NCI-H510A (cell line): ENCODE measurements at places on chromosomes 11 and 22.

DNA sequence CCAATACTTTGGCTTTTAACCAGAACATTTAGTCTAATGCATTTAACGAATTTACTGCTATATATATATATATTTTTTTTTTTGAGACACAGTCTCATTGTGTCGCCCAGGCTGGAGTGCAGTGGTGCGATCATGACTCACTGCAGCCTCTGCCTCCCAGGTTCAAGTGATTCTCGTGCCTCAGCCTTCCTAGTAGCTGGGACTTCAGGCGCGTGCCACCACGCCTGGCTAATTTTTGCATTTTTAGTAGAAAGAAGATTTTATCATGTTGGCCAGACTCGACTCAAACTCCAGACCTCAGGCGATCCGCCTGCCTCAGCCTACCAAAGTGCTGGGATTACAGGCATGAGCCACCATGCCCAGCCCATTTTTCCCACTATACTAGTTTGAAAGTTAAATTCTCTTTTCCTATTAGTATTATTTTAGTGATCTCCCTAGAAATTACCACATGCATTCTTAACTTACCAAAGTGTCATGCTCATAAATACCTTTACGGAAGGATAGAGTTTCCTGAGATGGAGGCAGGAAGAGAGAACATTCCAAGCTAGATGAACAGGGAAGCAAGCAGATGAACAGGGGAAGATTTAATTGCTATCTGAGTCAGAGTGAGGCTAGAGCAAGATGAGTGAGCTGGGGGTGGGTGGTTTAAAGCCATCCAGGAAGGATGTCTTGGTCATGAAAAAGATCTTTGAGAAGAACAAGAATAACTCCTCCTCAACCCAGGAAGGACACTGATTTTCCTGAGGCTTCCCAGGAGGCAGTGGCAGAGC lies 4.4 kb upstream of the PGAP2 start:
- no peak for DNase-seq

DNA sequence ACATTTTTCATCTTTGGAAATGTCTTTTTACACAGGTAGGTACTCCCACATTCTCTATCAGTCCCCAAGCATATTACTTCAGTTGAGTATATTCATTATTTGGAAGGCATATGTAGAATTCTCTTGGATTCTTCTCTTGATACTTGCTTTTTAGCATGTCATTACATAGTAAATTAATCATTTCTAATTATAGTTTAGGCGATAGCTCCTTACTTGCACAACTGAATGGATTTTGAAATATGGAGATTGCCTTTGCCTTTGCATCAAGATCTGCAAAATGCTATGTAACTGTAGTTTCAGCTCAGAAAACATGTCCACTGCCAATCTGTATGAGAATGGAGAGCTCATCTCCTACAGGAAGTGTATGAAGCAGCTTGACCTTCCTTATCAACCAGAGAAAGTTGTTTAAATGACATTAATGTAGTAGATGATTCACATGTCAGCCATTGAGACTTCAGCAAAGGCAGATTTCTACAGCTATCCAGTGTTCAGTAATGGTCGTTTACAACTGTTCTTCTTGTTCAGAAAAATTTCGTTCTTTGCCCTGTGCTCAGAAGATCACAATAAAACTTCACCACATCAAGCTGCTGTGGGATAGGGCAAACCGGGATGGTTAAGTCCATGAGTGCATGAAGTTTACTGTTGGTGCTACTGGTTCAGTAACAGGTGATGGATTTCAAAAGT lies 61.6 kb downstream of the PPP6R3 start:
- DNase-seq: no peak

DNA sequence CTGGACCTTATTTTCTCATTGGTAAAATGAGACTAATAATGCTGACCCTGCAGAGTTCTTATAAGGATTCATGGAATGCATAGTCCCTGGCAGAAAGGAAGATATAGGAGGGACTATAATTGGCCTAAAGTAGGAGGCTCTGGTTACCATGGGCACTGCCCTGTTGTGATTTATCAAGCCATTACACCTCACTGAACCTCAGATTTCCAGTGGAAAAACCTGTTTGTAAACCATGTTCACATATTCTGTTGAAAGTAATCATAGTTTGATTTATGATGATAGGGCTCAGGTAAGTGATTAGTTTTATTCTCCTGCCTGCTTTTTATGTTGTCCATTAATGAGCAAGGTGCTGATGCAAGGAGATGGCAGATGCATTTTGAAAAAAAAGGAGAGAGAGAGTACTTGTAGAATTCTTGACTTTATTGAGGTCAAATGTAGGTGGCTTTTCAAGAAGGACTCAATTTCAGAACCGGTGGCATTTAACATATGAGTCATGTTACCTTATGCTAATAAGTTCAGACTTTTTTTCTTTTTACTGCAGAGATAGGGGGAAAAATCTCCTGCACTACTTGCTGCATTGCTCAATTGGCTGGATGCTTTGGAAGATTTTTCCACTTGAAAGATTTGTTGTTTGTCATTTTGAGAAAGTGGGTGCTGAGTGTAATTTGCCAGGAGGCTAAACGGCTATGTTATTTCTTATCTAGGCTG lies 14.6 kb downstream of the NF2 start:
- no peak for DNase-seq

- no peak for DNase-seq
Observed at GRCh38 chr11:10351765-10352641, 47.1 kb downstream of the ADM start.

- DNase-seq: no peak
Observed at GRCh38 chr11:46112961-46113607, 8.2 kb downstream of the PHF21A start.

- no peak for DNase-seq
Observed at GRCh38 chr11:121469910-121470309, 17.1 kb upstream of the SORL1-AS1 start.

GRCh38 chr11:72413914-72414628 lies 20.3 kb downstream of the CLPB start:
- peak; percentile 73 for DNase-seq

DNA sequence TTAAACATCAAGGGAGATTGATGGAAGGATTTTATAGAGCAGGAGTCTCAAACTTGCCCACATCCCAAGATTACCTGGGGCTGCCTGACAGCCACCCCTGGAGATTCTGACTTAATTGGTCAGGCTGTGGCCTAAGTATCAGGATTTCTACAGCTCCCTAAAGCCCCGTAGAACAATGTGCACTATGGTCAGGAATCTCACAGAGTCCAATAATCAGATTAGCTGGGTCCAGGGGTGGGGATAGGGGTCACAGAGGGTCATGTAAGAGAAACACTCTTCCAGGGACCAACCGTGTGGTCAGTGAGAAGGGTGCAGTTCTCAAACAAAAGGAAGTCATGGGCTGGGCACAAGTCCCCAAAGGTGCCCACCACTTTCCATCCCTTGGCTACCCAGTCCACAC lies 20.5 kb upstream of the FBLN1 start:
- DNase-seq: no peak

- DNase-seq: no peak
Observed at GRCh38 chr22:30245985-30246813, at the start of gene LIF. Gene LIF, minus strand, starts transcription at chr22:30246759. Its CDS starts 64 bp downstream, at chr22:30246695.

DNA sequence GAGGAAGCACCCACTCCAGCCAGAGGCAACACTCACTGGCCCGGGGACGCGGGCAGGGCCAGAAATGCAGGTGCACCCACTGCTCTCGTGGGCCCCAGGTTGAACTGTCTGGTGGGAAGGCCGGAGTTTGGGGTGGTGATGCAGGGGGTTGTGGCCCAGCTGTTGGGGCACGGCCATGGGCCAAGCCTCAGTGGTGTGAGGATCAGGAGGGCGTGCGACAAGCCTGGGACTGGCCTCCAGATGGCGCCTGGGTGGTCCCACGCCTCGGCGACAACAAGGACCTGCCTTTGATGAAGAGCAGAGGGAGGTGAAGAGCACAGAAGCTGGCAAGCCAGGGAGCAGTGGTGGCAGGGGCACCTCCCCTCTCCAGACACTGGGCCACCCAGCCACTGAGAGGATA lies 240.8 kb downstream of the BRD1 start:
- DNase-seq: no peak

- DNase-seq: no peak
Observed at GRCh38 chr11:67048515-67049130, 8.0 kb upstream of the RHOD start.

GRCh38 chr11:128599729-128600128 lies 12.4 kb upstream of the ETS1 start:
- no peak for DNase-seq

GRCh38 chr22:38148245-38148644 lies 33.4 kb downstream of the PLA2G6 start:
- DNase-seq: no peak

- DNase-seq: no peak
Observed at GRCh38 chr22:44625981-44626687, 75.9 kb upstream of the PRR5 start.

DNA sequence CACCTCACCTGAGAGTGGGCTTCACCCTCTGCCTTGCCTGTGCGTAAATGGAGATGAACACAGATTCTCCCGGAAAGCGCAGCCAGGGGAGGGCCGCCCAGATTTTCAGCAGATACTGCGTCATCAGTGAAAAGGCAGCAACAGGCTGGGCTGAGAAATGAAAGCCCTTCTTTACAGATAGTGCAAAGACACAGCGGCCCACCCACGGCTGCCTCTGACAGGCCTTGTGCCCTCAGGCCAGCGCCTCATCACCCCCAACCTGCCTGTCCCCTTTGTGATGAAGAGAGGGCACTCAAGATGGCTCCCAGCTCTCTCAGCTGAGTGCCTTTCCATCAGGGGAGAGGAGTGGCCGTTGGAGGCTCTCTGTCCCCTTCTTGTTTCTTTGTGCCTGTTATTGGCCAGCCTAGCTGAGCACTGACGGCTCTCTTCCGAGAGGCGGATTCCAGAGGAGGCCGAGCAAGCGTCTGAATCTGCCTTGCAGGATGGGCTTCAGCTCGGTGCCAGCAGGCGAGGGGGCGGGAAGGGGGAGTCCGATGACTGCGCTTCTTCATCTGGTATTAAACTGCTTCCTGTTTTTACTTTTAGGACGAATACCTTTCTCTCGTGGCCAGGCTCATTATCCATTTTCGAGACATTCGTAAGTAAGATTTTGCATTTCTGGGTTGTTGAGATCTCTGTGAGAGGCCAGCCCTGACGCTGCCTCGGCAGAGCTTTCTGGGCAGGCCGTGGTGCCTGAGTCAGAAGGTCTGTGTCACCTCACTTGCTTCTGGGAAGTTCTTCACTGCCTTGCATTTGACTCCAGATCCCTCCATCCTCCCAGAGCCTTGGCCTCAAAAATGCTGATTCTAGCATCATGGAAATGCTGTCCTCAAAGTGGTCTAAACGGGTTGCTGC lies 43.7 kb downstream of the MED15 start:
- DNase-seq: no peak

DNA sequence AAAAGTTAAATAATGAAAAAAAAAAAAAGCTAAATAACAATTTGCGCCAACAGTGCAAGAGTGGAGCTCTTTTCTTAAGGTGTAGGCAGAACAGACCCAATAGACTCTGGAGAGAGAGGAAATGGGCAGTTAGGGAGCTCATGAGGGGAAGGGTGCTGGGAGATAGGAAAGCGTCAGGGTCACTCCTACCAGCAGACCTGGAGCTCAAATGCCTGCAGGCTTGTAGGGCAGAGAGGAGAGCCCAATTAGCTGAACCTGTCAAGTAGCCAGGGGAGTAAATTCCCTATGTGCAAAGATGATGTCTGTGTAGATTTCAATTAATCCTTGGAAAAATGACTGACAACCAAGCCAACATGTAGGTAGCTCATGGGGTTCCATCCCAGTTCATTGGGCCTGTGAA lies 73.0 kb downstream of the RAB30 start:
- no peak for DNase-seq

- no peak for DNase-seq
Observed at GRCh38 chr11:128709402-128709801, 15.5 kb downstream of the FLI1 start.

DNA sequence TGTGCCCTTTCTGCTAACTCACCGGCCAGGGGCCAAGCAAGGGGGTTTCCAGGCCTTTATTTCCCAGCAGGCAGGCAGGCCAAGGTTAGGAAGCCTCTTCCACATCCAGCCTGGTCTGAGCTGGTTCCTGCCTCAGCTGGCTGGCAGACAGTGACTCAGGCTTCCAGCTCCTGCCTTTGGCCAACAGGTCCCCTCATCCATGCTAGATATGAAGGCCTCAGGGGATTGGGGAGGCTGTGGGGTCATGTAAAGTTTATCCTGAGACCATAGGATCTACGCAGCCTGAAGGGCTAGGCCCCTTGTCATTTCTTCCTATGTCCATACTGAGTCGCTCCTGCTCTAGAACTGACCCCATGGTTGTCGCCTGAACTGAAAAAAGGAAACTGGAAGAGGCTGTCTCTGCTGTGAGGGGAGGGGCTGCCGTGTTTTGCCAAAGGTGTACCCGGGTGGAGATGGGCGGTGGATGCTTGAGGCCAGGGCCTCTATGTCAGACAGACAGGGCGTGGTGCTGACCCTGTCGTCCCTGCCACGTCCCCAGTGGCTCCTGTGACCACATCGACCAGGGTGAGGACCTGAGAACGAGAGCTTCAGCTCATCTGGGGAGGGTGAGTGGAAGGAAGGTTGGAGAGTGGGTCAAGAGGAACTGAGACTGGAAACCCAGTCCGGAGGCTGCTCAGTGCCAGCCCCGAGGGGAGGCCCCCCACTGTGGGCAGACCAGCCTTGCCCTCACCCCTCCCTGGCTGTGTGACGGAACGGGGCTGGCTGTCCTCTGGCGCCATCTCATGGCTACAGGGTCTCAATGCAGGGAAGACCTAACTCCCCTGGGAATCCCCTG lies 17.0 kb downstream of the P2RY6 start:
- DNase-seq: peak; percentile 45

- DNase-seq: no peak
Observed at GRCh38 chr22:28016781-28017557, 97.9 kb upstream of the PITPNB start.

- DNase-seq: no peak
Observed at GRCh38 chr11:16292167-16292859, 64.0 kb downstream of the SOX6 start.

- no peak for DNase-seq
Observed at GRCh38 chr11:109112261-109112660, 309.7 kb upstream of the C11orf87 start.

DNA sequence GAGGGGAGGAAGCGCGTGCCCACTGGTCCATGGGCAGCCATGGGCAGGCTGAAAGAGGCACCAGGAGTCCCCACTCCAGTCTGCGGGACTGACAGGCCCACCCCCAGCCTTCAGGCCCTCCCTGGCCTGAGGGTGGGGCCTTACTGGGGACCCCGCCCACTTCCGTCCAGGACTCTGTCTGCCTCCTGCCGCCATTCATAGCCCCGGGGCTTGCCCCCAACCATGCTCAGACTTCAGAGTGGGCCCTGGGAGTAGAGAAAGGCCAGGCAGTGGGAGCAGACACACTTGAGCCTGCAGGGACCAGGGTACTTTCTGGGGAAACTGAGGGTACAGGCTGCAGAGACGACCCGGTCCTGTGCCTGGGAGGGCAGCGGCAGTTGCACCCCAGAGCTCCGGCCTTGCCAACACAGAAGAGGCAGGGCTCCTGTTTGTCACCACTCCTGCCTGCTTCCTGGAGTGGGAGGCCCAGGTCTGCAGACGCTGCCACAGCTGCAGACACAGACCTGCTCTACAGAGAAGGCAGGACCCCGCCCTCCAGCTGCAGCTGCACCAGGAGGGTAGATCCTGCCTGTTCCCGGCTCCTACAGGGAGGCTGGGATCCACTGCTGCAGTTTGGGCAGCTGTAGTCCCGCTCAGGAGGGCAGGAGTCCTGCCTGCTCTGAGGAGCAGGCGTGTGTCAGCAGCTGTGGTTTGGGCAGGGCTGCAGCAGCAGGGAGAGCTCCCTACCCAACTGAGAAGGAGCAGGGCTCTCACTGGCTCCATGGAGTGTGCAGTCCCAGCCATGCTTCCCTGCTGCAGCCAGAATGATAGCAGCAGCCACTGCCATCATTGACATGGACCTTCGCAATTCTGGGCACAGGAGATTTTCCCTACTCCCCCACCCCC lies 387.9 kb upstream of the ANO3 start:
- DNase-seq: peak; percentile 30

GRCh38 chr11:75763846-75764245 lies 4.7 kb upstream of the DGAT2 start:
- no peak for DNase-seq
